GM23338 (cell line): ENCODE measurements at places on chromosomes 7 and 10.

DNA sequence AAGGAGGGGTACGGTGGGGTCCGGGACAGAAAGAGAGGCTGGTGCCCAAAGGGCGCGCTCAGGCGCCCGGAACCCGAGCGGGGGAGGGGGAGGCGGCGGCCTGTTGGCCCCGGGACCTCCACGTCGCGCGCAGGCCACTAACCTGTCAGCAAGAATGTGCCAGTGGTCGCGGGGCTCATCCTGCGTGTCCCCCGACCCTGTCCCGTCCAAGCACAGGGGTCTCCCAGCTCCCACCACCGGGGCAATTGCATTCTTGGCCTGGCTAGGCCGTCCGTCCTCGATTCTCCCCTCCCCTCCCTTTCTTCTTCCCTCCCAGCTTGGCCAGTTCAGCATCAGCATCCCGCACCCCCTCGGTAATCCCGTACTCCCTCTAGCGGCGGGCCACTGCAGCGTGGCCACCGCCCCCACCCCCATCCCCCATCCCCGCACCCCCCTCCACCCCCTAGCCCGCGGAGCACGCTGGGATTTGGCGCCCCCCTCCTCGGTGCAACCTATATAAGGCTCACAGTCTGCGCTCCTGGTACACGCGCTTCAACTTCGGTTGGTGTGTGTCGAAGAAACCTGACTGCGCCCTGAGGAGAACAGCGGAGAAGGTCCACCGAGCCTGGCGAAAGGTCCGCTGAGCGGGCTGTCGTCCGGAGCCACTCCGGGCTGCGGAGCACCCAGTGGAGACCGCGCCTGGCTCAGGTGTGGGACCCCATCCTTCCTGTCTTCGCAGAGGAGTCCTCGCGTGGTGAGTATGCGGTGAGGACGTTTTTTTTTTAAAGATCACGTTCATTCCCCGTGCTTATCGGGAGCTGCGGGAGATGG, at the start of gene SGCE:
Gene SGCE, minus strand, starts transcription at position 286 of the 810 bp plus-strand sequence. Its CDS starts 35 bp downstream, at position 251.
- H3K27ac ChIP-seq: no peak within 1 kb of the TSS
- H3K4me3 ChIP-seq: peak within 1 kb of the TSS; percentile 87
- H3K36me3 ChIP-seq: no peaks in the 10 kb centered on the region
- H3K27me3 ChIP-seq: peaks cover 26% of the 10 kb centered on the region
- peaks cover 15% of the 10 kb centered on the region for H3K4me1 ChIP-seq
- peak; percentile 89 for DNase-seq

DNA sequence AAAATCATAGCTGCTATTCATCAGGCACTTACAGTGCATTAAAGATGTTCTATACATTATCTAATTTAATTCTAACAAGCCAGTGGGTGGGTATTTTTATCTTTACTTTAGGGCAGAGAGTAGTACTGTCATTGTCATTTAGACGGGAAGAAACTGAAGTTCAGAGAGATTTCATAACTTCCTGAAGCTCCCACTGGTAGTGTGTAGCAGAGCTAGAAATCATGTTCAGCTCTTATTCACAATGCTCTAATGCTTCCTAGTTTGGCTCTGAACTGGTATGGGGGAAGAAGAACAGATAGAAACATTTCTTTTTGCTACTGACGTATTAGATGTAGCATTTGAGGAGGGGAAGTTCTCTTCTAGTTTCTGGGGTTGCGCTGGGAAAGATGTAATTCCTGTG, 116.7 kb downstream of the CYP26A1 start:
- no peaks in the 10 kb centered on the region for H3K27me3 ChIP-seq
- no peak for DNase-seq
- peaks cover 8% of the 10 kb centered on the region for H3K4me1 ChIP-seq
- H3K4me3 ChIP-seq: no peak overlapping the region

DNA sequence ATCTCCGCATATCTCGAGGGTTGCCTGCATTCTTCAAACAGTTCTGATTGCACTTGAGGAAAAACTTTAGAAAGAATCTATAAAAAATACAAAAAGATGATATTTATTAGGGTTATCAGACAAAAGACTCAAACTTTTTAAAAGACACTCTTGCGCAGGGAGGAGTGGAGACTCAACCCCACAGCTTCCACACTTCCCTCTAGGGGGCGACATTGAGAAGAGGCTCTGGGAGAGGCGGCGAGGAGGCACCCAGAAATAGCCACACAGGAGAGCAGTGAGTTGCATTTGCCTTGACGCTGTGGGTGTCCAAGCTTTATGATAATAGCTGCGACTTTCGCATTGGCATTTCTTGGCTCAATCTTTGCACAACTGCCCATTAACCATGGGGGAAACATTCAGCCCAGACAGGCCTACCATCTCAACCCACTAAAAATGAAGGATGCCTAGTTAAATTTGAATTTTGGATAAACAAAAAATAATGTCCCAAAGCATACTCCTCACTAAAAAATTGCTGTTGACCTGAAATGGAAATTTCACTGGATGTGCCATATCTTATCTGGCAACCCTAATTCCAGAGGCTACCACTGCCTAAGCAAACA, 86.2 kb downstream of the EBF3 start:
- H3K4me1 ChIP-seq: no peaks in the 10 kb centered on the region
- peak; percentile 75 for DNase-seq
- no peak overlapping the region for H3K4me3 ChIP-seq
- H3K27ac ChIP-seq: no peak overlapping the region
- no peaks in the 10 kb centered on the region for H3K36me3 ChIP-seq

DNA sequence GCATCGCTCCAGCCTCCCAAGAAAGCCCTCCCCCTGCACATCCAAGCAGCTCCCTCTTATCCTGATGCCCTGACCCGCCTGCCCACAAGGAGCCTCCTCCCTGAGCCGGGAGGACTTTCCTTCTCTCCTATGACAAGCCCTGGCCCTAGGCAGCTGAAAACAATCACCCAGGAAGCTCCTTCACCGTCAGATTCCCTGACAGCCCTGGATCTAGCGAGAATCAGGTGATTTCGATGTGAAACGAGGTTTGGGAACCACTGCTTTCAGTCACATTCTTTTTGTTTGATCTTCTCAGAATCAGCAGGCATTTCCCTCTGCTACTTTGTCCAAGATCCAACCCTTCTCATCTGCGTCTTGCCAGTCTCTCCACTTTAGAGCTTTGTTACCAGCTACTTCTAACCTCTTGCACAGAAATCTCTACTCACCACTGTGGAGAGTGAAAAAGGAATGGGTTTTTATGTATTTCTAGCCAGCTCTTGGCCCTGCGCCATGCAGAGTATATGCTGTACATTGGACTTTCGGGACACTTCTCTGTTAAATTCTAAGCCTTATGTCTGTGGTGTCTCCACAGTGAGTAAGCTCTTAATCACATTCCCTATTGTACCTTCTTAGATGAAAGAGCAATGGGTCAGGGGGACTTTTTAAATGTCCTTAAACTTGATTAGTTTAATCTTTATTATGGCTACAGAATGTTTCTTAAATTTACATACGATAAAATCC, 253.2 kb upstream of the C7orf33 start:
- H3K4me3 ChIP-seq: no peak overlapping the region
- no peaks in the 10 kb centered on the region for H3K36me3 ChIP-seq
- DNase-seq: peak; percentile 57
- no peak overlapping the region for H3K27ac ChIP-seq
- peaks cover 2% of the 10 kb centered on the region; the same call in 1 of the 2 replicates for H3K27me3 ChIP-seq
- peaks cover 59% of the 10 kb centered on the region for H3K4me1 ChIP-seq

DNA sequence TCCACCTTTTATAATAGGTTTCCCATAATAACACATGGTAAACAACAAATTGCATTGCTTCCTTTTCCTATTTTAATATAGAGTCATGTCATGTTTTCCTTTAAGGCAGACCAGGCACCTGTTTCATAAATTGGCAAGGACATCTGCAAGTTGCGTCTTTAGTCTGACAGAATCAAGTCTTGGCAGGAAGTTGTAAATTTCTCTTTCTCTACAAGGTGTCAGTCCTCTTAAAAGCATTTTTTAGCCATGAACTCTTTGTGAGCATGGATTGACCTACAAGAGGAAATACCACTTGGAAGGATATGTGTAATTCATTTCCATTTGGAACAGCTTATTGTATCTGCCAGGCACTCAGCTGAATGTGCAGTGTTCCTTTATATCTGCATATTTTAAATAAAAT, 176.8 kb downstream of the PRKG1 start:
- H3K27me3 ChIP-seq: no peaks in the 10 kb centered on the region
- no peak overlapping the region for H3K4me3 ChIP-seq
- no peaks in the 10 kb centered on the region for H3K36me3 ChIP-seq
- no peak overlapping the region for H3K27ac ChIP-seq

GRCh38 chr7:87581723-87582122, 19.0 kb downstream of the ABCB1 start:
- no peak overlapping the region for H3K27ac ChIP-seq
- H3K36me3 ChIP-seq: no peaks in the 10 kb centered on the region
- no peaks in the 10 kb centered on the region for H3K4me1 ChIP-seq
- DNase-seq: no peak
- no peaks in the 10 kb centered on the region for H3K27me3 ChIP-seq
- H3K4me3 ChIP-seq: no peak overlapping the region
